ENCODE measurements at places on chromosomes 3 and 15.

- H3K4me1 ChIP-seq: no peaks in the 10 kb centered on the region
- no peak overlapping the region for H3K27ac ChIP-seq
- H3K27me3 ChIP-seq: peaks cover 2% of the 10 kb centered on the region
Observed at GRCh38 chr3:39443530-39443929, 23.9 kb upstream of the MOBP start.

DNA sequence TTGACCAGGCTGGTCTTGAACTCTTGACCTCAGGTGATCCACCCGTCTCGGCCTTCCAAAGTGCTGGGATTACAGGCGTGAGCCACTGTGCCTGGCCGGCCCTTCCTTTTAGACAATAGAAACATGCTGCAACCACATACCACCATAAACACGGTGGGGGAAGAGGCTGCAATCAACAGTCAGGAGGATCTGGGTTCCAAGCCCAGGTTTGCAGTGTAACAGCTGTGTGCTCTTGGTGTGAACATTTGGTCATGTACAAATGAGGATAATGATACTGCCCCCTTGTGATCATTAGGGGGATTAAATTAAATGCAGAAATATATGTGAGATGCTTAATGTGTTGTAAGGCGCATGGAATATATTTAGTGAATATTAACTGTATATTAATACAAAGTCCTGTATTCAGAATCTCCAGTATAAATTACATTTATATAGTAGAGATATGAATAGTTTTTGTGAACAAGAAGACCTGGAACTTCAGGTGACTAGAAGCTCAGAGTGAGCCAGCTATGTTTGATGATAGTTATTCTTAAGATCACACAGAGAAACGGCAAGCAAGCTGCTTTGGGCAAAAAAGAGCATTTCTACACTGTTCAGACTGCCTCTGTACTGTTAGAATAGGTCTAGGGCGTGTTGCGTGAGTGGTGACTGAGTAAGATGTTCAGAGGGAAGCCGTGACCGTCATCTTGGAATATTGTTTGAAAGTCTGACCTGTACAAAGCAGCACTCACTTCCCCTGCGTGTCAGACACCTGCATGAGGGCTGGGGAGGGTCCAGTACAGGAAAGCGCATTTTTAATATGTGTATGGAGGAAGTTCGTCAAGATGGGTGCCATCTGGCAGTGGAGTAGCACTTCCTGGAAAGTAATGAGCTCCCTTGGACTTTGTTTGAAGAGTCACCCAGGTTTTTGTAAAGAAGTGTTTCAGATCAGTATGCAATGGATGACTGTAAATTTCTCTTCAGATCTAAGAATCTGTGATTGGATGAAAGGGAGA is 125.8 kb downstream of the PGPEP1L start:
- H3K27me3 ChIP-seq: no peaks in the 10 kb centered on the region
- H3K4me3 ChIP-seq: no peak overlapping the region
- H3K27ac ChIP-seq: no peak overlapping the region

DNA sequence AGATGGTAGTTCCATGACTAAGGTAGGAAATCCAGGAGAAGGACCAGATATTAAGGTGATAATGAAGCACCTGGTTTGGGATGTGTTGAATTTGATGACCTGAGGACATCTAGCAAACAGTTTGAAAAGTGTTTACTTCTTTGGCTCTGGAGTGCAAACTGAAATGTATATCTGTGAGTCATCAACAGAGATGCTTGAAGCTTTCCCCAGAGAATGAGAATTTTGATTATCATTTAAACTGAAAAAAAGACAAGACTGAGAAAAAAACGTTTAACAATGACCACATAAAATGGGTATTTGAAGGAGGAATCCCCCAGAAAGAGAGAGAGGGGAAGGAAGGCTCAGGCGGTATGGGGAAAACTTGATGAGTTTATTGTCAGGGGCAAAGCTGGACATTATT is 20.7 kb upstream of the GSK3B start:
- H3K4me3 ChIP-seq: no peak overlapping the region
- peaks cover 3% of the 10 kb centered on the region for H3K36me3 ChIP-seq
- no peak overlapping the region for H3K27ac ChIP-seq
- DNase-seq: no peak
- H3K27me3 ChIP-seq: peaks cover 3% of the 10 kb centered on the region
- H3K4me1 ChIP-seq: no peaks in the 10 kb centered on the region

GRCh38 chr3:13884851-13885703 is 5.2 kb upstream of the WNT7A start:
- H3K27me3 ChIP-seq: peaks cover 46% of the 10 kb centered on the region
- H3K36me3 ChIP-seq: no peaks in the 10 kb centered on the region
- H3K4me3 ChIP-seq: no peak overlapping the region
- peak; percentile 72 for DNase-seq
- H3K4me1 ChIP-seq: peaks cover 6% of the 10 kb centered on the region

- H3K36me3 ChIP-seq: no peaks in the 10 kb centered on the region
- no peak overlapping the region for H3K27ac ChIP-seq
- no peak for DNase-seq
- H3K4me1 ChIP-seq: no peaks in the 10 kb centered on the region
Observed at GRCh38 chr3:133276594-133276993, 123.3 kb upstream of the BFSP2 start.

GRCh38 chr15:61839546-61839945 is 220.7 kb downstream of the VPS13C start:
- no peak overlapping the region for H3K27ac ChIP-seq
- H3K4me1 ChIP-seq: peaks cover 21% of the 10 kb centered on the region
- no peak for DNase-seq
- no peak overlapping the region for H3K4me3 ChIP-seq
- no peaks in the 10 kb centered on the region for H3K36me3 ChIP-seq
- peaks cover 10% of the 10 kb centered on the region for H3K27me3 ChIP-seq

- no peak overlapping the region for H3K4me3 ChIP-seq
- no peaks in the 10 kb centered on the region for H3K4me1 ChIP-seq
- peaks cover 15% of the 10 kb centered on the region for H3K27me3 ChIP-seq
- H3K36me3 ChIP-seq: no peaks in the 10 kb centered on the region
Observed at GRCh38 chr15:52097180-52097579, 15.4 kb downstream of the BCL2L10 start.

- no peak for DNase-seq
- H3K36me3 ChIP-seq: no peaks in the 10 kb centered on the region
- peaks cover 28% of the 10 kb centered on the region for H3K27me3 ChIP-seq
- H3K4me3 ChIP-seq: no peak overlapping the region
Observed at GRCh38 chr3:46811615-46812236, 51.5 kb downstream of the MYL3 start.

GRCh38 chr3:19972054-19972453 is 25.2 kb downstream of the RAB5A start:
- no peak overlapping the region for H3K4me3 ChIP-seq
- H3K36me3 ChIP-seq: peaks cover 46% of the 10 kb centered on the region
- H3K27ac ChIP-seq: no peak overlapping the region
- no peak for DNase-seq
- no peaks in the 10 kb centered on the region for H3K27me3 ChIP-seq

DNA sequence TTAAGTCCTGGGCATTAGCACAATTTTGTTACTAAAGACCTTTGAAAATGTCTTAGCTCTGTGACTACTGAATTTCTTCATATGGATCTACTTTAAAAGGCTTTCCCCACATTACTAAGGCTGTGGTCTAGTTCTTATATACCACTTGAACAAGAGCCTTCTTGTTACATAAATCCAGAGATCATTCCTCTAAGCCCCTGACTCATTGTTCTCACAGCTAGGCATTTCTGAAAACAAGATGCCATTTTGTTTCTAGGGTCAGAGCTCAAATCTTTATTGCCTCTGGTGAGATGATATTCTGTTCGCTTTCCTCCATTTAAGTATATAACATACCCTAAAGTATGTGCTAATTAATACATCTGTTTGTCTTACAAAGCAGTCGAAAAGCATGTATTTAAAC is 29.8 kb upstream of the LPP start:
- no peaks in the 10 kb centered on the region for H3K36me3 ChIP-seq
- H3K4me1 ChIP-seq: peaks cover 6% of the 10 kb centered on the region
- no peak for DNase-seq
- no peak overlapping the region for H3K27ac ChIP-seq
